Esophagus squamous epithelium (tissue), 5 donors: ENCODE measurements at places on chromosomes 13 and 19. TPM values are rescaled to one million over a fixed set of nuclear protein-coding genes. Genes with fewer than 3 reads are reported as not detected.

DNA sequence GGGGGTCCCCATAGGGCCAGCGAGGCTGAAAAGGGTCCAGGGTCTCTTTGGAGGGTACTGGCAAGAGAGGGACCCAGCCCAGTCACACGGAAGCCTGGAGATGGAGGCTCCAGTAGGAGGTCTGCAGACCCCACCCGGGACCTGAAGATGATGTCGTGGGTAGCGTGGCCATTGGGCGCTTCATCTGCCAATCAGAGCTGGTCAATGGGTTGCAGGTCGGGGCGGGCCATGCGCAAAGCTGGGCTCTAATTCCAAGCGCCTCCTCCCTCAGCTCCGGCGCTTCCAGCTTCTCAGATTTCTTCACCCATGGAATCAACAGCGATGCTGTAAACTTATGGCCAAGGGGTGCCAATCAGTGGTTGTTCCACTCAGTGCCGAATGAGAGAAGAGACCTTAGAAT, 10.9 kb downstream of the SIGLEC12 start:
- DNase-seq, result no peak

Gene ATP8A2
- total RNA-seq, result not detected

- no peak for DNase-seq
Measured at GRCh38 chr19:15368051-15368632, 11.4 kb downstream of the AKAP8 start.

DNA sequence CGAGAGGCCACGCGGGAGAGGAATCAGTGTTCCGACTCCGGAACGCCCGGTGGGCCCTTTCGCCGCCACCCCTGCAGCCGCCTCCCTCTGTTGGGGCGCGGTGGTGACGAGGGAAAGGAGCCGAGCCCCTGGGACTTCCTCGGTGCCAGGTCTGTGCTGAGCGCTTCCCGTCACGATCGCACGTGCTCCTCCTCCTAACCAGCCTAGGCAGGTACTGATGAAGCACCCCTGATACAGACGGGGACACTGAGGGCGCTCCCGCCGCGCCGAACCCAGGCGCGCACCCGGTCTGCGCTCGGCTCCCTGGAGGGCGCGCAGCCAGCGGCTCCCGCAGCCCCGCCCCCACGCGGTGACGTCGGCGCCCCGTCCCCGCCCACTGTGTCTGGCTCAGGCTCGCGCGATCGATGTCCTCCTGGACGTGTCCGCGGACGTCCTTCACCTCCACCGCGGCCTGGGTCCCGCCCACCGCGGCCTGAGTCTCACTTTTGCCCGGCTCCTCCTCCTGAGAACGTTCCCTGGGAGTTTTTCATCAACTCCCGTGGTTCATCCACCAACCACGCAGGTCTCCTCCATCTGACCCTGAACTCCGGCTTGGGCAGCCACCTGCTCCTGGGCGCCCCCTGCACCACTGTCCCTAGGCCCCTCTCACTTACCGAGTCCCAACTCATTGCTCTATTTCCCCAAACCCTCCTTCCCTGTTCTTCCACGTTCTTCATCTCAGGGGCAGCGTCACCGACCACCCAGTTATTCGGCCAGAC, 2.6 kb upstream of the KLK15 start:
- DNase-seq, result no peak

GRCh38 chr13:62087124-62087523, 671.5 kb upstream of the PCDH20 start:
- no peak for DNase-seq

DNA sequence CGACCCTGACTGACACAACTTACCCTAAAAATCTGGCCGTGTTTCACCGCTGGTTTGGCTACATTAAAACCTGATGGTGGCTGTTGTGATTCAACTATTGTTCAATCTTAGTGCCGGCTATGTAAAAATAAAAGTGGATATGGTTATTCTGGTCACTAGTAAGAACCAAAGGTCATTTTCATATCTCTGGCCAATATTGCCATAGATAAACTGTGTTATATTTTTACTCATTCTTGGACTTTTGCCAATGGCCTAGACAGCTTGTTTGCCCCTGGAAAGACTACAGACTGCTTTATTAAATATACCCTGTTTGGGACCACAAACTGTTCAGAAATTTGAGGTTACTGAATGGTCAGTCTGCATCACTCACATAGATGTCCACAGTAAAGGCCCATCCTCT, 258.5 kb upstream of the KLHL1 start:
- DNase-seq, result no peak

- no peak for DNase-seq
Measured at GRCh38 chr13:92463134-92463533, 763.5 kb upstream of the GPC6 start.

Gene LAIR1
- 10.9 TPM for total RNA-seq

Gene ADGRE1
- not detected for total RNA-seq

- no peak for DNase-seq
Measured at GRCh38 chr13:72127031-72127430, 260.0 kb upstream of the DACH1 start.

Gene CDX2
- total RNA-seq, result not detected

- no peak for DNase-seq
Measured at GRCh38 chr19:45560686-45561085, 23.9 kb downstream of the OPA3 start.

Gene ADAMTS10
- total RNA-seq, result 8.8 TPM

Gene ZNF284
- total RNA-seq, result 0.49 TPM

Gene ACP7
- 0.19 TPM for total RNA-seq

DNA sequence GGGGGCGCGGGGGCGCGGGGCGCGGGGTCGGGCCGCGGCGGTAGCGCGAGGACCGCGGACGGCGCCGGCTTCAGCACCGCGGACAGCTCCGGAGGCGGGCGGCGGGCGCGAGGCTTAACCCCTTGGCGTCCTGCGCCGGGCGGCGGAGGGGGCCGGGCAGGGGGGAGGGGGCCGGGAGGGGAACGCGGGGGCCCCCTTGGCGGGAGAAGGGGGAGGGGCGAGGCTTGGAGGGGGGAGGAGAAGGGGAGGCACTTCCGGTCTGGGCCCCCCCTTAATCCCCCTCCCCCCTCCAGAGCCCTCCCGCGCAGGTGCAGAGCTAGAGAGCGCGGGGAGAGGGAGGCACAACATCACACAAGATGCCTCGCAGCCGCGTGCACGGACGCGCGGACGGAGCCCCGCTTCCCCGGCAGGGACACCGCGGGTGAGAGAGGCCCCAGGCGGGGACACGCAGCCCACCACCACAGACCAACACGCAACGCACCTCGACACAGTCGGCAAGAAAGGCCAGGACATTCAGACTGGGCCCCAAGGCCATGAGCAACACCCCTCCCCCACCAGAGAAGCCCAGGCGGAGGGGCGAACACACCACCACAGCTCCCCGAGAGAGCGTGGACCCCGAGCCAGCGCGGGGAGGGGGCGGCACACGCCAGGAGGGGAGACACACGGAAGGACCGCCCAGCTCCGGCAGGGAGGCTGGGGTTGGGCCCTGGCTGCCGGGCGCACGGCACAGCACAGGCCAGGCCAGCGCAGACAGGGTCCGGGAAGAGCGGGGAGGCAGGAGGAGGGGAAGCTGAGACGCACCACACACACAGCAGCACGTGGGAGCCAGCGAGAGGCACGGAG, 24.1 kb downstream of the SHANK1 start:
- no peak for DNase-seq
